ENCODE measurements at places on chromosomes 2 and 18.
A peak's percentile ranks its signal among the peaks of the same experiment; 100 is the strongest.

DNA sequence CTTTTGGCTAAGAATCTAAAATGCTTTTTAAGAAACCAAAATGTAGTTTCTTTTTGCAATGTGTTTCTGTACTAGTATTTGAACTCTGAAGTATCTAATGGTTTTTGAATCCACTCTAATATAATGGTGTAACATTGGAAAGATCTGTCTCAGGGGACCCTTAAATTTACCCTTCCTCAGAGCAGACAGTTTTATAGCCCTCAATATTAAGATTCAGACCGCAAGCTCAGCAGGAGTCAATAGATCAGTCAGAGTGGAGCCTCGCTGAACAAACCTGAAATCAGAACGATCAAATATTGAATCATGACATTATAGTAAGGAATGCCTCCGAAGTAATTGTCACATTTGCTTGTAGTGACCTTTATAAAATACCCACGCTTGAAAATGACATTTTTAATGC lies 18.3 kb downstream of the SGPP2 start:
- no peak for DNase-seq

DNA sequence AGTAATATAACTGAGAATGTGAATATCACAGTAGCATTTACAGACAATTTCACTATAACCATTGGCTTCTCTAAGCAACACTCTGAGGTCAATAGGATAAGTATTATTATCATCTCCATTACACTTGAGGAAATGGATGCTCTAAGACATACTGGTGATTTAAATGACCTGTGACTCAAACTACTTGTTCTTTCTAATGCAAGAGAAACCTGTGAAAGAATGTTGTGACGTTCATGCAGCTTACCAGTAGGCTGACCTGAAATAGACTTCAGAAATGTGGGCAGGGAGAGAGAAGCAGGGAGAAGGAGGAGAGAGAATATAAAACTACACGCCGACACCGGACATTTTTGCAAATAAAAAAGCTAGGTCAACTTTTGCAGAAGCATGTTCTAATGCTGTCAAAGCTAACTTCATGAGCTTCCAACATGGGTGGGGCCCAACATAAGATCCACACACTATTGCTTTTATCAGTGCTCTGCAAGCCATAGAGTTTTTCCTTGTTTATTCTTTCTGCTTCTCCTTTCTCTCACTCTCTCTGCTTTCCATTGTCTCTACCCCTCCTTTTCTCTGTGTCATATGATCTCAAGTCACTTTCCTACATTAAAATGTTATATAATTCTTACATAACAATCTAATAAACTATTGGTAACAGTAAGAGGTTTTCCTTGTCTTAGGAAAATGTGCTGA lies 217.6 kb upstream of the FN1 start:
- DNase-seq: no peak

DNA sequence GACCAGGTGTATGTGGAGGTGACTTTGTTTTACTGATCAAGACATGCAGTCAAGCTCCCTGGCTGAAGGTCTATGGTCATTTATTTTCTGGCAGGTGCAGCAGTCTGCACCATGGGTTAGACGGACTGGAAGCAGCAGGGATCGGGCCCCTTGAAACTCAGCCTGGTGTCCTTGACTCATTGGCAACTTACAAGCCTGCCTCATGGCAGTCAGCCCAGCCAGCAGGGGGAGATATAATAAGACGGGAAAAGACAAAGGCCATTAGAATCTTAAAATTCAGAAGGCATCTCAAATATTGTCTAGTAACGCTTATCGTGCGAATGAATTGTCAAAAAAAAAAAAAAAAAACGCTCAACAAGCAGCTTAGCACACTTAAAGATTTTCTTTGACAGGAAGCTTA lies 308.2 kb downstream of the EN1 start:
- peak; percentile 14 for DNase-seq

DNA sequence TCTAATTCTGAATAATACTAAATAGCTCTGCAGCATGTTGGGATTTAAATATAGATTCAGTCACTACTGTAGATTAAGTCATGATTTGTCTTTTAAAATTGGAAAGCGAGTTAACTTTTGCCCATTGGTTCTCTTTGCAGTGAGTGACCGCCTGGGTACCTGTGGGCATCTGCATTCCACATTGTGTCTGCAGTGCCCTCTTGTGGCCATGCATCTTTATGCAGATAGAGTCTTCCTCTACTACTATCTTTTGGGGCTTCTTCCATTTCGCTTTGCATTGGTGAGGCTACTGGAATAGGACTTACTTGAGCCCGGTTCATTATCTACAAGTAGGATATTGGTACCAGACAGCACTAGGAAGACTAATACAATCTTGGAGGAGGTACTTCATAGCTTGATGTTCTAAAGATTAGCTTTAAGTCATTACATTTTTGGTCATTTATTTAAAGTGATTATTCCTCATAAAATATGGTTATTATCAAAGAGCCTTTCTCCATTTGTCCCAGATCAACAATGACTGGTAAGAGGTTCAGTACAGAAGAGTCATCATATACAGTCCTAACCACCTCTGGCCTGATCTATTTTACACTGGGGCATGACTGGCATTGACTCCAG lies 203.0 kb downstream of the SOCS6 start:
- DNase-seq: peak; percentile 48

DNA sequence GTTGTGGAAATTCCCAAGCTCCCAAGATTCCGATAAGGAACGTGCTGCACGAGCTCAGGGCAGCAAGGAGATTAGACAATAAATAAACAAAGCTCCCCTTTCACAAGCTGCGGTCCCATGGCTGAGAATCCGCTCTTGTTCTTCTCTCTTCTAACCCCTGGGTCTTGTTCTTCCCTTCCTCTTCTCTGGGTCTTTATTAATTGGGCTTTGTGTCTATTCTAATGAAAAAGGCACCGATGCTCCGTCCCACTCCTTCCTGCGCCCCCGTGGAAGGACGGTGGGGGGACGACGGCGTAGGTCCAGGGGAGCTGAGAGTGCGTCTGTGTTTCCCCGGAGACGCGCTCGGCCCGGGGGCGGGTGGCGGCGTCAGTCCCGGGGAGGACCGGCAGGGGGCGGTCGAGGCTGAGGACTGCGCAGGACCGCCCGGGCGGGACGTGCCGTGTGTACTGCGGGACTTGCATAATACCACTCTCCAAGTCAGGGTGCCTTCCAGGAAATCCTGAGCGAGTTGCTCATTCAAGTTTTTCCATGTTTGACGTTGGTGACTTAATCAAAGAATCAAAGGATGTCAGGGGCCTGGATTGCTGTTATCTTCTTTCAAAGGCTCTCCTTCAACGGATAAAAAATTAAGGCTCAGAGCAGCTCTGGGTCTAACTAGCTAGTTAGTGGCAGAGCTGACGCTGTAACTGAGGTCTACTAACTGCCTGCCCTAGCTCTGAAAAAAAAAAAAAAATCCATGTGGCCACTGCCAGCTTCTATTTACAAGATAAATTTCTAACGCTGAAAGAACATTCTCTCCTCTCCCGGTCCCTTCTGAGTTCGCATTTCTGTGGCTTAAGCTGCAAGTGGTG lies 321.4 kb downstream of the TGIF1 start:
- peak; percentile 52 for DNase-seq

GRCh38 chr2:101501443-101501842 lies 26.5 kb upstream of the RFX8 start:
- no peak for DNase-seq

- no peak for DNase-seq
These were observed 9.5 kb downstream of the CHPF start for GRCh38 chr2:219533930-219534661.

GRCh38 chr2:98547092-98547790 lies 61.1 kb downstream of the COA5 start:
- no peak for DNase-seq

DNA sequence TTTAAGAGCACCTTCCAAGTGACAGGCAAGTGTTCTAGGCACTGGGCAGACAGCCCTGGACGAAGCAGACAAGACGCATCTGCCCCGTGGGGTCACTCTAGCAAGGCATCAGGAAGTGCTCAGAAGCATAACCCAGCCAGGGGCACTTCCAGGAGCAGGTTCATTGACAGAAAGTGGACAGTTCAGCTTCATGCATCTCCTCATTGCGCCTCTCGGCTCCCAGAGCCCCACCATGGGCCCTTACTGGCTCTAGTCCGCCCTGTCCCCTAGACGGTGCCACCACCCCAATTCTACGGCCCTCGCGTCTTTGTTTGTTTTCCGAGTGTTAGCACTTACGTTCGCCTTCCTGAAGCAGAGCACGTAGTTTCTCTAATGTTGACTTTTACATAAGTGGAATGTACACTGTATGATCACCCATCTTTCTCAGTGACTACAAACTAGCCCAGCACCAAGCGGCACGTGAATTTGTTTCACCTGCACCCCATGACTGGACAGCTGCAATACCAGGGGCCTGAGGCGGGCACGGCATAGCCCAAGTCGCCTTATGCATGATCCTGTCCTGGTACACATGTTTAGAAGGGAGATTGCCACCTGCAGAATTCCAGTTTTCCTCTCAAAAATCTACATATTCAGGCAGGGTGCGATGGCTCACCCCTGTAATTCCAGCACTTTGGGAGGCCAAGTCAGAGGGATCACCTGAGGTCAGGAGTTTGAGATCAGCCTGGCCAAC lies 33.2 kb downstream of the SNED1 start:
- no peak for DNase-seq

- DNase-seq: no peak
These were observed 129.4 kb downstream of the ZEB2 start for GRCh38 chr2:144390424-144391020.

DNA sequence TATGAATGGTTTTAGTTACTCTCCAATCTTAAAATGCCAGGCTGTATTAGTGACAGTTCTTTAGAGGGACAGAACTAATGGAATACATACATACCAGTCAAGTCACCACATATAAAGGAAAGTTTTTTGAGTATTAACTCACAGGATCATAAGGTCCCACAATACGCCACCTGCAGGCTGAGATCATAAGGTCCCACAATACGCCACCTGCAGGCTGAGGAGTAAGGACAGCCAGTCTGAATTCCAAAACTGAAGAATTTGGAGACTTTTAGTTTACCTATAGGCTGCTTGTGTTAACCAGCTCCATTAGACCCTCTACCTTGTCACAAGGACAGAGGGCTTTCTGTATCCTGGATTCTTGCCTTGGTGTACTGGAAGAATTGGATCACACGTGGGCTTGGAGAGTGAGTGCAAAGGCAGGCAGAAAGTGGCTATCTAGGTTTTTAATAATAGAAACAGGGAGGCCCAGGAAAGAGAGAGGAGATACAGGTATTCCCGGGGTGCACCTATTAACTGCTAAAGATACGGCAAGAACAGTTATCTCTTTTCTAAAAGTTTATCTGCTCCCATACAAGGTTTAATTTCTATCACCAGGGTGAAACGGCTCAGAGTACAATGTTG lies 234.9 kb upstream of the CYRIA start:
- DNase-seq: no peak

GRCh38 chr2:200454927-200455801 lies 54.7 kb downstream of the KCTD18 start:
- no peak for DNase-seq

GRCh38 chr2:74369976-74370375 lies 10.1 kb downstream of the DCTN1 start:
- no peak for DNase-seq

DNA sequence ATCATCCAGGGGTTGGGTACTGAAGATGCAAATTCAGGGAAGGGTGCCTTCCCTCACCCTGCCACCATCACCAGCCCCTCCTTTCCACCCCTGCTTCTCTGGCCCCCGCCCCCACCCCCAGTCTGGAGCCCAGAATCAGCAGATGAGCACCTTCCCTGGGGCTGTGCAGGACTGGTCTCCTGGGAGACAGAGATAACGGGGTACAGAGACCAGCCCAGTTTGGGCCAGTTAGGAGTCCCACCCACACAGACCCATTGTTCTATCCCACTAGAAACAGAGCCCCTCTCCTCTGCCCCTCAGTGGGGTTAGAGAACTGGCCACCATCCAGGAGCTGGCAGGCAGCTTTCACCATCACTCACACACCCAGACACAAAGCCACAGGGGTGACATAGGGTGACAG lies 4.5 kb upstream of the CRYBA2 start:
- DNase-seq: no peak

DNA sequence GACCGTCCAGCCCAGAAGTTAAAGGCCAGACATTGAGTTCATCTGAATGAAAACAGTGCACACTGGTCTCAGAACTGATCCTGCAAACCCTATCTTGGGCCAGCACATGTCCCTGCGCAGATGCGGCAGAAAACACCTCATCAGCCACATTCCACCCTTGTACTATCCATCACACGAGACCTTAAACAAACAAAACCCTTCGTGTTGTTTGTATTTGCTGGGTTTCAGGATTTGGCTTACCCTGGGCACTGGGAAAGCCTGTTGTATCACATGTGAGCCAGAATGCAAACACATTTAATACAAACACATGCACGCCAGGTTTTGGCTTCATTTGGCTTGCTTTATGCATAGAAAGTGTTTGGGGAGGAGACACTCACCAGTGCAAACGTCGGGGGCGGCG lies 12.5 kb downstream of the WIPF1 start:
- no peak for DNase-seq

- no peak for DNase-seq
These were observed 220.2 kb upstream of the CCDC68 start for GRCh38 chr18:55179425-55179824.

- DNase-seq: no peak
These were observed 1.3 kb downstream of the MRPL33 start for GRCh38 chr2:27772804-27773203.

GRCh38 chr2:226411727-226412360 lies 387.8 kb downstream of the IRS1 start:
- DNase-seq: no peak

- DNase-seq: no peak
These were observed 11.5 kb downstream of the ROCK1 start for GRCh38 chr18:21100146-21100545.

DNA sequence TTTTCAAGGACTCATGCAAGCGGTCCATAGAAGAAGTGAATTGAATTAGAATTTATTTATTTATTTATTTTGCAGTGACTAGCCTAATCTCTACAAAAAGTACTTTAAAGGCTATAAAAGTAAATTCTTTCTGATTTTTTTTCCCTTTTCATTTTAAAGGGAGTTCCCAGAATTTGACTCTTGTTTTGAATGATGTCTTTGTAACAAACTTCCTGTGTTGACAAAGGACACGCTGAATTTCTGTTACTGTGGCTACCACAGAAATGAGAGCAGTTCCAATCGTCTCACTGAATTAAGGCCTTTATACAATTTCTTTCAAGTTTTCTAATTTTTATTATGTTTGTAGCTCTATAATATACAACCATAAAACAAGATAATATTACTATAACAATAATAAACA lies 46.3 kb upstream of the LPIN2 start:
- DNase-seq: peak; percentile 62

DNA sequence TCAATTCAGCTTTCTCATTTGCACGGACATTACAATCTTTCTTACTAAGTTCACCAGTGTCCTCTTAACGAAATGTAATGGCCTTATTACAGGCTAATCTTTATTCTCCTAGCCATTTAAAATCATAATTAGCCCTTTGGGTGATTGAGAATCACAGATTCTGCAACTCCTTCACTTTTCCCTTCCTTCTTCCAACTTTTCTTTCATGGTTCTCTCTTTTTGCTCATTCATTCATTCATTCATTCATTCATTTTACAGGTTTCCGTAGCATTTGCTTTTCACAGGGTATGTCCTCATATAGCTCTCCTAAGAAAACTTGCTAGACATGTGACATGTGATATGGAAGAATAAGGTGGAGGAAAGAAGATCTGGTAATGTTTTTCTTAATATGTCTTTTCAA lies 16.0 kb downstream of the TBR1 start:
- DNase-seq: no peak

Data from dermis microvascular lymphatic vessel endothelial cell (primary cell).